ENCODE measurements at places on chromosomes 1 and 21.

- DNase-seq = no peak
Observed at GRCh38 chr1:158026651-158027050, 33.2 kb downstream of the KIRREL1 start.

DNA sequence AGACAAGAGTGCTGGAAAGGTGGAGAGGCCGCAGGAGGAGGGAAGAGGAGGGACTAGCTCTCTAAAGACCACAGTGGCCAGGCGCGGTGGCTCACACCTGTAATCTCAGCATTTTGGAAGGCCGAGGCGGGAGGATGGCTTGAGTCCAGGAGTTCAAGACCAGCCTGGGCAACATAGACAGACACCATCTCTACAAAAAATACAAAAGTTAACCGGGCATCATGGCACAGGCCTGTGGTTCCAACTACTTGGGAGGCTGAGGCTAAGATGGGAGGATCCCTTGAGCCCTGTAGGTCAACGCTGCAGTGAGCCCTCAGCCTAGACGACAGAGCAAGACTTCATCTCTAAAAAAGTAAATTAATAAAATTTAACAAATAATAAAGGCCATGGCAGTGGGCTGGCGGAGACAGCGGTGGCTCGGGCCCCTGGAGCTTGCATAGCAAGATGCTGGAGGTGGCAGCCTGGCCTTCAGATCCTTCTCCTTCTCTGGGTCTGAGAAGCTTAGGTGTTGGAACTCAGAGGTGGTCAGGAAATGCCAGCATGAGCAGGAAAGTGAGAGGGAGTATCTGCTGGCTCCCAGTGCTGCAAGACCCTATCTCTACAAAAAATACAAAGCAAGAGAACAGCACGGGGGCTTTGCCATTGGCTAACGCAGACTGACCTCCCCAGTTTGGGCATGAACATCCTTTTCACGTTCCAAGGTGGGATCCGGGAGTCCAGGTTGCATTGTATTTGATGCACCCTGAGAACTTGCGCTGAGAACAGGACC is 10.7 kb downstream of the WNT3A start:
- no peak for DNase-seq

- no peak for DNase-seq
Observed at GRCh38 chr1:151891512-151891911, 17.8 kb downstream of the THEM4 start.

DNA sequence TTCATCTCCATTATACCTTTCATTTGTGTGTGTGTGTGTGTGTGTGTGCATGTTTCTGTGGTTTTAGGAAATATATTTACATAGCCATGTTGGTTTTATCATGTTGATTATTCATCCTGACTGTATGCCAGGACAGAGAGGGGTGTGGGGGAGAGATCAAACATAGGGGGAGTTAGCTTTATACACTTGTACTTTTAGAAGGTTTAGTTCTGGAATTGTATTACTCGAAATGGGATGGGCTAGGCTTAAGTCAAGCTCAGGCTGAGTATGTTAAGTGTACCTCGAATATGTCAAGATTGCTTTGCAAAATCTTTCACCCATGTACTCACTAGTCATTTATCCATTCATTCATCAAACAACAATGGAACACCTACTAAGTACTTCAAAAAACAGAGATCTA is 123.3 kb downstream of the HMCN1 start:
- DNase-seq = no peak

DNA sequence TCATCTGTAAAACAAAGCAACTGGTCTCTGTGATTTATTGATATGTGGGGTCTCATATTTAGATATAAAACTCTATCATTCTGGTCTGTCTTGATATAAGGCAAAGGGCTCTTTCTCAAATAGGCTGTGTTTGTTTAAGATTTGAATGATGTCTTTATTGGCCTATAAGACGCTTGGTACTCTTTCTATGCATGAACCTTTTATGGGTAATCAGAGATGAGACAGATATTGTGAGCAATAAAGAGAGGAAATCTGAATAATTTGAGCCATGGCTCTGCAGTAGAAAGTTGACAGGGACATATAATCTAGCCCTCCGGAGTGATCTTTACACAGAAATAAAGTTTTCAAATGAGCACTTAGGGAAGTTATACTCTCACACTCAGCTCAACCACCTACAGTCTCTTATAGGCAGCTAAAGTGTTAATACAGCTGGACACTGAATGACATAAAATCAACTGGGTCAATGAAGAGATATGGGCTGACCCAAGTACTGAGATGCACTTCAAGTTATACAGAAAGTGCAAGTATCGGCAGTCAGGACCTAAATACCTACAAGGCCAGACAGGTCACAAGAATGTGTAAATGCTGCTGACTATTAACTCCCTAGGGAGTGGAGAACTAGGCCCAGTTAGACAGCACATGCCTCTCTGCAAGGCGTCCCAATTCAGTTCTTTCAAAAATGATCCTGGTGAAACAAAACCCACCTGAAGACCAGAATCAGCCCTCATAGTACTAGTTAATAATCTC is 111.0 kb downstream of the PTPN14 start:
- no peak for DNase-seq

Measured in activated CD4-positive, alpha-beta T cell treated with anti-CD3 and anti-CD28 coated beads for 24 hours (primary cell).